Memory B cell (primary cell): ENCODE measurements at places on chromosomes 6 and 20.

- DNase-seq = no peak
- H3K4me1 ChIP-seq = no peaks in the 10 kb centered on the region
- H3K27me3 ChIP-seq = no peaks in the 10 kb centered on the region
- no peak overlapping the region for H3K4me3 ChIP-seq
These were observed 515.0 kb downstream of the CDH26 start for GRCh38 chr20:60473211-60473610.

GRCh38 chr6:28727559-28728211 is 196.1 kb downstream of the TRIM27 start:
- H3K27me3 ChIP-seq = peaks cover 24% of the 10 kb centered on the region
- H3K27ac ChIP-seq = no peak overlapping the region
- peaks cover 3% of the 10 kb centered on the region for H3K36me3 ChIP-seq
- no peak for DNase-seq
- H3K4me1 ChIP-seq = peaks cover 3% of the 10 kb centered on the region

GRCh38 chr6:25703005-25703404 is 51.0 kb downstream of the SCGN start:
- H3K4me3 ChIP-seq = no peak overlapping the region
- no peaks in the 10 kb centered on the region for H3K36me3 ChIP-seq
- no peak overlapping the region for H3K27ac ChIP-seq
- DNase-seq = no peak

DNA sequence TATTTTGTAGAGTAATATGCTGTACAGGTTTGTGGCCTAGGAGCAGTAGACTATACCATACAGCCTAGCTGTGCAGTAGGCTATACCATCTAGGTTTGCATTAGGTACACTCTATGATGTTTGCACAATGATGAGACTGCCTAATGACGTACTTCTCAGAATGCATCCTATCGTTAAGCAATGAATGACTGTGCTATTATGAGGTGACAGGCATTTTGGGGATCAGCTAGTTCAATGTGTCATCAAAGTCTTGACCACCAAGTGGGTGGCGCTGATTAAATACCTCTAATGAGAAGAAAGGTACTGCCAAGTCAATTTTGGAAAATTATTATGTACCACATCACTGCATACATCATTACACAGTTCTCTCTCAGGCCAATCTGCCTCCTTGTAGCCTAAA is 190.2 kb downstream of the BACH2 start:
- DNase-seq = no peak
- H3K36me3 ChIP-seq = peaks cover 4% of the 10 kb centered on the region
- H3K4me1 ChIP-seq = peaks cover 45% of the 10 kb centered on the region
- H3K27me3 ChIP-seq = no peaks in the 10 kb centered on the region
- H3K27ac ChIP-seq = no peak overlapping the region

DNA sequence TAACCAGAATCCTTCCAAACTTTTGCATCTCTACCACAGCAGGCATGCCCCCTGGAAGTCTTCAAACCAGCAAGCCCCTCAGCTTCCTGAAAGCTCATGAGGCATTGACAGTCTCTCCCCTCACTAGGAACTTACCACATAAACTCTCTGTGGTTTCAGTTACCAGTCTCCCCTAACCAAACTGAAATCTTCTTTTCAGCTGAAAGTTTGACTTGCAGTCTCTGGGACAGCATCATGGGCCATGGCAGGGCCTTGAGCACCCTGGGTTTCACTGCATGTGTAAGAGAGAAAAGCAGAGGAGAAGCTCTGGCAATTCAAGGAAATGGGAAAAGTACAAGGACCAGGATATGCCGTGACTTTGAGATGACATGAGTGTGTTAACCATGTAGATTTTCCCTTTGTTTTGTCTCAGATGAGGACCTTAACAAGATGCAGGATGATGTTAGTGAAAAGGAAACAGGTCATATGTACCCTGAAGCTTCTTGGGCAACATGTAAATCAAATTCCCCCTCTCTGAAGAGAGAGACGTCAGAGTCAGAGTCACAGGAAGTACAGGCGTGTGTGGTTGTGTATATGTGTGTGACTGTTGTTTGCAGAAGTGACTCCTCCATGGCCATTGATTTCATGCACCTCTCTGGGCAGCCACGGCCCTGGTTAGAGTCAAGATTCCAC is 106.3 kb downstream of the TNFRSF21 start:
- H3K27me3 ChIP-seq = no peaks in the 10 kb centered on the region
- H3K27ac ChIP-seq = peak overlapping the region; percentile 1
- no peak overlapping the region for H3K4me3 ChIP-seq
- H3K4me1 ChIP-seq = peaks cover 5% of the 10 kb centered on the region
